ENCODE measurements at places on chromosomes 11 and 22.

DNA sequence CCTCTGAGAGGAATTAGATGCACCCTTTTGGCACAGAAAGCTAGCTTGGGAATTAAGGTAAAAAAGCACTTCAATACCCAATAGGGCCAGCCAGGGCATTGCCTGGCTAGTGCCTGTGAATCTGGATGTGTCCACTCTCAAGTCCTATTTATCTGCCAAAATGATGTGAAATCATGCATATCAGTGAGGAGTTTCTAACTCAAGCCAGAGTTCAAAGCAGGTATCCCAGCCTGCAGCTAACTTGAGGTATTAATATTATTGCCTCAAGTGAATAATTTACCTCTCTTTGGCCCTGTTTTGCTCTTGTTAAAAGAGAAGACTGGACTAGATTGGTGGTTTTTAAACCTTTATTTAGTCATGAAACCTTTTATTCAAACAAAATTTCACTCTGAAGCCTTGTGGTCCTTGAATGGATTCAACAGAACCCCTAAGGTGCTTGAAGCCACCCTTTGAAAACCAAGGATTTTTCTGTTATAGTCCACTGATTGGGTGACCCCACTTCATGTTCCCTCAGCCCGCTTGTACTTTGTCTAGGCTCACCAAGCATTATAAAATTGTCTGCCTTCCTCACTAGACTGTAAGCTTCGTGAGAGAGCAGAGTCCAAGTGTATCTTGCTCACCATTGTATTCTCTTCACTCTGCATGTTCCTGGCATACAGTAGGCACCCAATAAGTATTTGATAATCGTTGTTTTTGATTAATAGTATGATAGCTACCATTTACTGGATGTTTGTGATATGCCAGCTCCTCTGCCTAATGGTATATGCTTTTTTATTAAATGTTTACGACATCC lies 4.5 kb downstream of the RNF121 start:
- no peak for DNase-seq

DNA sequence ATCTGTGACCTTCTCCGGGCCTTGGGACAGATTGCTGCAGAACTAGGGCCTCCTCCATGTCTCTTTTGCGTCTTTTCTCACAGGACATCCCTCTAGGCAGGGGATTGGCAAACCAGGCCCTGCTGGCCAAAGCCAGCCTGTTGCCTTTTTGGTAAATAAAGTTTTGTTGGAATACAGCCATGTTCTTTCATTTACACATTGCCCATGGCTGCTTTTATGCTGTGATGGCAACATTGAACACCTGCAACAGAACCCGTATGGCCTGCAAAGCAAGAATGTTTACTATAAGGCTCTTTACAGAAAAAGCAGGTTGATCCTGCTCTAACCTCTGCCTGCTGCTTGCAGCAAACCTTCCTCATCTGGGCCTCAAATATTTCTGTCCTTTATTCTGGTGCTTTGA lies 56.8 kb upstream of the B3GAT1 start:
- DNase-seq = no peak

DNA sequence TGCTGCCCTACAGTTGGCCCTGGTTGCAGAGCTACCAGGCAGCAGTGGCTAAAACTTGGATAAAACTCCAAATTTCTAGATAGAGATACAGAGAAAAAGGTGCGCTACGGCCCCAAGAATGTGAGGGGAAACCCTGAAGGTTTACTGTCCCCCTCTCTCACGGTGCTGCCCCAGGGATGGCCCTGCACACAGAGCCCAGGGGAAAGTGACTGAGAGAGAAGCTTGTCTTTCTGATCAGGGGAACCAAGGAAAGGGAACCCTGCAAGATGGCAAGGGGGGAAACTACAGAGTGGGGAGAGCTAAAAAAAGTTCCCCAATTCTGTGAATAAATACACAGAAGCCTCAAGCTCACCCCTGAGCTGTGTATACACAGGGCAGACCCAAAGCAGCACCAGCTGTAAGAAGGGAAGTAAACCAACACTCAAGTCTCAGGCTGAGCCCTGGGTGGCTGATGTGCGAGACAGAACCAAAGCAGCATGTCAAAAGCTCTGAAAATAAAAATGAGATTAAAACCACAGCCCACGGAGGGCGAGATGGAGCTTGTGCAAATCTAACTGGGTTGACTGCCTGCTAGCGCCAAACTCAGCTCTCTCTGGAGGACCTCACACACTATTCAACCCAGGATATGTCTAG lies 22.1 kb downstream of the GNB1L start:
- no peak for DNase-seq

DNA sequence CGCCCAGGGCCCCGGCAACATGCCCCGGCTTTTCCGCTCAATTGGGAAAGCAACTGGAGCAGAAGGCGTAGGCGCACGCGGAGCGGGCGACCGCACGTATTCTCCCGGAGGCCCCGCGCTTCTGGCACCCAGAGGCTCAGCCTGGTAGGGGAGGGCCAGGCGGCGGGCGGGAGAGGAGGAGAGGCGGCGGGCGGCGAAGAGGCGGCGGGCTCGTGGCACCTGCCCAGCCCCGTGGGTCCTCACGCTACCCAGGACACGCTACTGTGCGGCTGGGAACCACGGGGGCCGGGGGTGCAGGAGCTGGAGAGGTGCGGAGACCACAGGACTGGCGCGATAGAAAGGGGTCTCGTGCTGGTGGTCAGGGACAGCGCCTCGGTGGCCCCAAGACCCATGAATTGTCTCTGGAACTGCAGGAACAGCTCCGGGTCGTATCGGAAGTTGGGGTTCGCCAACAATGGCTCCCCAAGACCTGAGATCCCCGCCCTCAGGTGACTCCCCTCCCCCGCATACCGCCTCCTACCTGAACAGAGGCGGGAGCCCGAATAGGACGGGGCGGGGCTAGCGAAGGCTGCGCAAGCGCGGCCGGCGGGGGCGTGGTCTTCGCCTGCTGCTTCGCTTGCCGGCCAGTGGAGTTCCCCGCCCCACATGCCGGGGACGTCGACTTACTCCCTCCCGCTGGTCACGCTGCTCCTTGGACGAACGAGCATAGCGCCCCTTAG lies at the start of gene SLC37A4:
Gene SLC37A4, minus strand, starts transcription at position 549 of the 719 bp plus-strand sequence.
- DNase-seq = peak; percentile 97

DNA sequence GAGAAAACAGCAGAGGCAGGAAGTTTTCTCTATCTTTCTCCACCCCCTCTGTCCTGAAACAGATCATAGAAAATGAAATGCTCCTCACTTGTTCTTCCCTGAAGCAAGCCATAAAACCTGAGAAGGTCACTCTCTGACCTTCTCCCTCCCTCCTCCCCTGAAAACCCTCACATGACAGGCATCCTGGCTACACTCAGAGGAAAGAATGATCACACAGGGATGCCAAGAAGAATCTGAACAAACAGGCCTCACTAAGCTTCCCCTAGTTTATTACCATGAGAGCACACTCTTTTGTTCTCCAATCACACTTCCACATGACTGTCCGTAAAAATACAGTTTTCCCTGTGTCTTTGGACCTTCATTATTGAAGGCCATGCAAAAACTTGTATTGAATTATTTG lies 300.1 kb downstream of the BUD13 start:
- DNase-seq = no peak

DNA sequence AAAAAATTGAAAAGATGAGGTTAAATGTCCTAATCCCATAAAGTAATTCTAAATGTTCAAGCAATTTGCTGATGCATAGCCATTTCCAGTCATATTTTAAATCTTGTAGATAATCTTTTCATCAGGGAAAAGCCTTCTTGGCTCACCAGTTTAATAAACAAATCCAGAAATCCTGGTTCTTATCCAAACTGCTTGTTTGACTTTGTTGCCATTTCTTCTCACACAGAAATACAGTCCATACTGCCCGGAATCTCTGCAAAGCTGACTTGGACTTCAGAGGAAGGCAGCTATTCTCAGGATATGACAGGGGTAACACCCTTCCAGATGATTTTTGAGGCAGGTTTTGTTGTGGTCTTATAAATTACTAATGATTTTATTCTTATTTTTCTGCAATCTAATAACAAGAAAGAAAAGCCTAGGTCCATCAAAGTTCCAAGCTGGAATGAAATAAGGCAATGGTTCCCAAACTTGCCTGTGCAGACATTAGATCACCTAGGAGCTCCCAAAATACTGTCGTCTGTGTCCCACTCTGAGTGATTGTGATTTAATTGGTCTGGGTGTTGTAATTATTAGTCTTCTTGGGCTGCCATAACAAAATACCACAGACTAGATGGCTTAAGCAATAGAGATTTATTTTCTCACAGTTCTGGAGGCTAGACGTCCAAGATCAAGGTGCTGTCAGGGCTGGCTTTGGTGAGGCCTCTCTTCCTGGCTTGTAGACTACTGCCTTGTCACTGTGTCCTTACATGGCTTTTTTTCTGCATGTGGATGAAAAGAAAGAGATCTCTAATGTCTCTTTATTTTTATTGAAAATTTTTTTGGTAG lies 55.1 kb upstream of the RCE1 start:
- peak; percentile 58 for DNase-seq

GRCh38 chr11:111601979-111602864 lies at the start of gene SIK2:
Gene SIK2 (plus strand): TSS chr11:111602449. CDS start chr11:111602564, 115 bp downstream.
- peak; percentile 99 for DNase-seq

DNA sequence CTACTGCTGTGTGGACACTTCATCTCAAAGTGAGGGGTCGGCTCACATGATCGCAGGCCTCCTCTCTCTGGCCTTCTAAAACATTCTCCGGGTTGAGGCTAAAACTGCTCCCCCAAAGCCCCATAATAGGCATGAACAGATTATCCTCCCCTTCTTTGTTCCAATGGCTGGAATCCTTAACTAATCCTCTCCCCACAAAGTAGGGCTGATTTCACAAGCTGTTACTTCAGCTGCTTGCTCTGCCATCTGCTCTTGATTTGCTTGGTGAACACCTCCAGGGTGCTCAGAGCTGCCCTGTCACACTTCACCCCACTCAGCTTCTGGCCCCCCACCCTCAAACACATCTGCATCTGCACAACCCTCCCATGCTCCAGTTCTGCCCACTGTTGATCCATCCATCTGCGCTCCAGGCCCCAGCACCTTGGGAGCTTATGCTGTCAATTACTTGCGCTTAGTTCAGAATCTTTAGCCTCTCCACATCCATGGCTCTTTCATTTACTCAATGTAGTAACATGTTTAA lies 173.1 kb upstream of the API5 start:
- no peak for DNase-seq

- DNase-seq = no peak
These were observed 26.1 kb upstream of the OR8I2 start for GRCh38 chr11:56066980-56067379.

GRCh38 chr11:61027141-61027840 lies 55.8 kb downstream of the CD6 start:
- no peak for DNase-seq

GRCh38 chr11:82858556-82859091 lies 41.6 kb downstream of the PRCP start:
- no peak for DNase-seq

DNA sequence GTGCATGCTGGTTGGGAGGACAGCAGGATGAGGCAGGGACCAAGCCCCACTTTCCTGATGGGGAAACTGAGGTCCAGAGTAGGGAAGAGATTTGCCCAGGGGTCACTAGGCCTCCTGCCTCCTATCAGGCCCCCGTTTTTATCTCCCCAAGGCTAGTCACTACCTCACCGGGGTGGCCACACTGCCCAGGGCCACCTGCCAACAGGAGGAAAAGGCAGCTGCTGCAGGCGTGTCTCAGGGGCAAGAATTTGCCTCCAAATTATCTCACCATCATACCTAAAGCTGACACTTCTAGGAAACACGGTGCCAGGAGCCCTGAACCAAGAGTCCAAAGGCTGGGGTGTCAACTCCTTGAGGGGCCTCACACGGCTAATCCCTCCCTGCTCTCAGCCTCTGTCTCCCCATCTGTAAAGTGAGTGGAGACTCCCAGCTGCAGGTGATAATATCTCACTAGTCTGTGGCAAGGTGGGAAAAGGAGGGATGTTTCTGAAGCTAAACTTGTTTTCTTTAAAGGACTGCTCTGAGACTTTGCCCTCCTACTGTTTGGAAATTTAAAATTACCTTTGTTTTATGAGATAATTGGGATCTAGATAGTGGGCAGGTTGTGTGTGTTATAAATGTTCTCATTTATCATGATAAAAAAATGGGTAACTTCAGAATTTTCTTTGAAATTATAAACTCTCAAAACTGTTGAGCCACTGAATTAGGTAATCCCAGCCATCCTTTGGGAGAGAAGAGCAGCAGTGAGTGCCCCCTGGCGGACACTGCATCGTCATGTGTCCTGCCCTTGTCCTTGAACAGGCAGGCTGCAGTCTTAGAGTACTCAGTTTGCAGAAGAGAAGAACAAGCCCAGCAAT lies 60.0 kb downstream of the MYO7A start:
- DNase-seq = peak; percentile 88

GRCh38 chr22:45790401-45790800 lies 118.8 kb downstream of the ATXN10 start:
- DNase-seq = no peak

GRCh38 chr11:9765320-9766101 lies 101.6 kb downstream of the SWAP70 start:
- DNase-seq = peak; percentile 97

DNA sequence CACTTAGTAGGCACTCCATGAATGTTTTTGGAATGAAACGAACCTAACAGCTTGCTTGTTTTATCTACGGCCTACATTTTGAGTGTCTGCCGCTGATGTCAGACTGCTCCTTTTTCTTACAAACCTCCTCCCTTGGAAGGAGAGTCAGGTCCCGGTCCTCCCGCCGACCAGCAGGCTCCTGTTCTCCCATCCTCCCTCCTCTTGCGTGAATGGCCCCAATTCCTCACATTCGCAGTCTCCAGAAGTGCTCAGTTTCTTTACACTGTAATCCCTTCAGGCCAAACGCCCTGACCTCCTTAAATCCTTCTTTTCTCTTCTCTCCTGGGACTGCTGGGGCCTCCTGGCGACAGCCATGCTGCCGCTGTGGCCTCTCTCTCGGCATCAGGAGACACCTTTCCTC lies 82.6 kb upstream of the CSNK2A3 start:
- DNase-seq = no peak

Measured in muscle of leg (tissue), 16 donors.